Retina (tissue), 1 donor: ENCODE measurements at places on chromosomes 13 and 19.

DNA sequence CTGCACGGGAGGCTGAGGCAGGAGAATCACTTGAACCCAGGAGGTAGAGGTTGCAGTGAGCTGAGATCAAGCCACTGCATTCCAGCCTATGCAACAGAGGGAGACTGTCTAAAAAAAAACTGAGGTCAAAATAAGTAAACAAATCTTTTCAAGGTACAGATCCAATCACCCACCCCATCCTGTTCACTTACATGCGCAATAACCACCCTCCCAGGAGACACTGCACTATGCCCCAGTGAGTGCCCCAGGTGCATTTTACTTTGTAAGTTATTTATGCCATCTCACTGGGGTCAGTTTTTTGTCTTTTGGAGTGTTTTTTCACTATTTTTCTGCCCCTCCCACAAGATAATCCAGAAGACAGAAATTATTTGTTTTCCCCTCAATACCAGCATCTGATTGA is 6.9 kb upstream of the ZNF253 start:
- DNase-seq, result no peak

- DNase-seq, result no peak
Observed at GRCh38 chr13:93670866-93671265, 444.3 kb downstream of the GPC6 start.

- DNase-seq, result no peak
Observed at GRCh38 chr19:2354670-2355069, 5.4 kb upstream of the TMPRSS9 start.

GRCh38 chr19:5150902-5151741 is 182.2 kb downstream of the KDM4B start:
- peak; percentile 58 for DNase-seq

DNA sequence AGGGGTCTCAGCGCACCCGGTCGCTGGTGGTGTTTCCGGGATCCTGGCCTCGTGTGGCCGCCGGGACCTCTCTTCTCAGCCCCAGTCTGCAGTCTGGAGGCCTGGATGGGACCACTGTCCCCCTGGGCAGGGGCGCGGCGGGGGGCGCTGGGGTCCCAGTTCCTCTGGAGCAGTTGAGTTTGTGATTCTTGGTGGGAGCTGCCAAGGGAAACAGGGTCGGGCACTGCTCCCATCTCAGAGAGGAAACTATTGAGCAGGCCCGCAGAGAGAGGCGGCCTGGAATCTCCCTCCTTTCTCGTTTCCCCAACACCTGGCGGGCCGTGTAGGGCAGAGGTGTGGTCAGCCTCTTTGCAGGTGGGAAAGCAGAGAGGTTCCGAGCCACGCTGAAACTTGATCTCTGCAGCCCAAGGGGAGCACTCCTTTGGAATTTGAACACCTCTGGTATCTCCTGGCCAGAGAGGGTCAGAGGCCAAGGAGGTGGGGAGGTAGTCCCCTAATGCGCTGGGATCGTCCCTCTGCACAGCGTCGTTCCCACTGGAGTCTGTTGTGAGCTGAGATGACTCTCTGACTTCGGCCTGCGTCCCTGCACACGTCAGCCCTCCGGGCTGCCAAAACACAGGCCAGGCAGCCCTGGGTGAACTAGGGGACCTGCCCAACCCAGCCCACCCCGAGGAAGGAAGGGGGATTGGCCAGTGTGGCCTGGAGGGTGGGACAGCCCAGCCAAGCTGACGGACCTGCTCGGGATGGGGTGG is 741 bp downstream of the PLEKHF1 start:
- no peak for DNase-seq

- no peak for DNase-seq
Observed at GRCh38 chr13:52949742-52950141, 78.9 kb upstream of the OLFM4 start.

GRCh38 chr13:23460309-23460708 is 26.8 kb upstream of the SACS start:
- DNase-seq, result no peak

DNA sequence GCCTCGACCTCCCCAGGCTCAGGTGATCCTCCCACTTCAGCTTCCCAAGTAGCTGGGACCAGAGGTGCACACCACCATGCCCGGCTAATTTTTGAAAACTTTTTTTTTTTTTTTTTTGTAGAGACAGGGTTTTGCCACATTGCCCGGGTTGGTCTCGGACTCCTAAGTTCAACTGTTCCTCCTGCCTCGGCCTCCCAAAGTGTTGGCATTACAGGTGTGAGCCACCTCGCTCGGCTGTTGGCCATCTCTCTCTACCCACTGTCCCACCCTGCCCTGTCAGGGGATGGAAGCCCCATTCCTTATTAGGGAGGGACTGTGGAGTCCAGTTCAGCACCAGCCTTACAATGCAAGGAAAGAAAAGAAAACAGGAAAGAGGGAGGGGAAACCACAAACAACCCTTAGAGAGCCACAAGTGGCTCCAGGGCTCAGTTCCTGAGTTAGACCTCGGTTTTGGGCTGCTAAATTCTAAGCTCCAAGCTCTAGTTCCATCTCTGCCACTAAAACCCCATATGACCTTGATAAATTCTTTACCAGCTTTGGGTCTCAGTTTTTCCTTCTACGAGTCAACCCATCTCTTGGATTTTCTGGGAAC is 31.7 kb downstream of the ACTL9 start:
- no peak for DNase-seq

GRCh38 chr13:43911871-43912270 is 32.2 kb downstream of the LACC1 start:
- DNase-seq, result no peak

- no peak for DNase-seq
Observed at GRCh38 chr19:14345116-14345763, 36.0 kb upstream of the ADGRE5 start.

DNA sequence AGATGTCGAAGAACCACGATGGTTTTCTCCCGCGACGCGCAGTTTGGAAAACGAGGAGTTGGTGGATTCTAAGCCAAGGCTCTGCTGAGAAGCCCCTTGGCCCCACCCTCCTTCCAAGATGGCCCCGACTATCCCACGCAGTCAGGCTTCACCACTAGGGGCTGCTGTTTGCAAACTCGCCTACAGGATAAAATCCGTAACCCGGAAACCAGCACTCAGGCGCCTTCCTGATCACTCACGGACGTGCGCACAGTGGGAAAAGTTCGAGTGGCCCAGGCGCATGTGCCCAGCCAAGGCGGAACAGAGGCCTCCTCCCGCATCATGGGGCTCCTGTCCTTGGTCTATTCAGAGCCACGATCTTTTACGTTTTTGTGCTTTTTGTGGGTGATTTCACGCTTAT is 19.2 kb upstream of the UQCR11 start:
- DNase-seq, result peak; percentile 62

- DNase-seq, result no peak
Observed at GRCh38 chr13:23583491-23583890, 13.3 kb downstream of the TNFRSF19 start.

DNA sequence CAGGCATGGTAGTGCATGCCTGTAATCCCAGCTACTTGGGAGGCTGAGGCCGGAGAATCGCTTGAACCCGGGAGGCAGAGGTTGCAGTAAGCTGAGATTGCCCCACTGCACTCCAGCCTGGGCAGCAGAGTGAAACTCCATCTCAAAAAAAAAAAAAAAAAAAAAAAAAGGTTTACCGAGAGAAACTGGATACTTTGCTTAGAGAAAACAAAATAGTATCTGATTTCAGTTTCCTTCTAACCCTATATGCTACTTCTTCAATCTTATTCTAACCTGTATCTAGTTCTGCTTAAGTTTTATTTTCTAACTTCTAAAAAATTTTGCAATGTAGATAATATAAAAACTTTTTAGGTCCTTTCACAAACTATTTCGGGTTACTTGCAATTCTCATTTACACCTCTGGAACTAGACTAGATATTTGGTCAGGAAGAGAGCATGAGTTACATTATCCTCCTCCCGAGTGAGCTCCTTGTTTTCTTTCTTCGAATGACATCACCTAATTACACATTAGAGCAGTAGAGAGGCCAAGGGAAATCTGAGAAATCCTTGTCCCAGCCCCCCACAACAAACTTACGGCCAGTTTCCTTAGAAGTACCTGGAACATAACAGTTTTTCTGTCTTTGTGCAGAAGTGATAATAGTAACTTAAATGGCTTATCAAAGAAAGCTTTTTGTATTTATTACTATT is 128.9 kb downstream of the B3GLCT start:
- DNase-seq, result no peak

DNA sequence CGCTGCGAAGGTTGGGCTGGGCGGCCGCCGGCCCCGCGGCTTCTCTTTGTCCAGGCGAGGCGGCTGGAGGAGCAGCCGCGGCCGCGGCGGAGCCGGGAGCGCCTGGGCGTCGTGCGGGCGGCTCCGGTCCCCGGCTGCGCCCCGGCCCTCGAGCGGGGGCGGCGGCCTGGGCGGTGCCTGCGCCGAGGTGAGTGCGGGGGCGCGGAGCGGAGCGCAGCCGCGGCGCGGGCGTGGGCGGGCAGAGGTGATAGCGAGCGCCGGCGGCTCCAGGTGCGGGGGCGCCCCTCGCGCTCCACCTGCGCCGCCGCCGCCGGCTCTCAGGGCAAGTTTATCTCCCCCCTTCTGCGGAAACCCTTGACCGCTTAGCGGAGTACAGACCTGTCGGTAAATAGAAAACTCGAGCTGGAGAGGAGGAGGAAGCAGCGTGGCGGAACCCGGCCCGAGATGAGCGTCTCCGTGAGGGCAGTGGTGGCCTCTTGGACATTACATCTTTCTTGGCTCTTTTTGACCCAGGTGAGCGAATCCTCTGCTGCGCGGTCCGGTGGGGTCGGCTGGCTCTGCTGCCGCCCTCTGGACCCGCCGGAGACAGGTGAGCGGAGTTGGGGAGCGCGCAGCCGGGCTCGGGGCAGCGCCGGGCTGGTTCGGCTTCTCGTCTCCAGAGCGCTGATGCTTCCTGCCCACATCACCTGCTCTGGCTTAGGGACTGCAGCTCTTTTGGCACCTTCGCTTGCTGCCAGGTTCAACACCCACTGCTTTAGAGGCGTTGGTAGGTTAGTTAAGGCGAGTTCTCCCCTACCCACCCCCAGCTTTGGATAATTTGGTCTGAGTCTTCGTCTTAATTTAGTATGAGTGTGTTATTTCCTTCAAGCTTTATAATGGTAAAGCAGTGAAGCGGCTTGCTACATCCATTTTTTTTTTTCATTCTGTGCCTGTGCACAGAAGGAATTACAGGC is at the start of gene MTUS2:
Gene MTUS2 (plus strand): TSS at position 241 of the 953 bp plus-strand sequence.
- DNase-seq, result peak; percentile 74

DNA sequence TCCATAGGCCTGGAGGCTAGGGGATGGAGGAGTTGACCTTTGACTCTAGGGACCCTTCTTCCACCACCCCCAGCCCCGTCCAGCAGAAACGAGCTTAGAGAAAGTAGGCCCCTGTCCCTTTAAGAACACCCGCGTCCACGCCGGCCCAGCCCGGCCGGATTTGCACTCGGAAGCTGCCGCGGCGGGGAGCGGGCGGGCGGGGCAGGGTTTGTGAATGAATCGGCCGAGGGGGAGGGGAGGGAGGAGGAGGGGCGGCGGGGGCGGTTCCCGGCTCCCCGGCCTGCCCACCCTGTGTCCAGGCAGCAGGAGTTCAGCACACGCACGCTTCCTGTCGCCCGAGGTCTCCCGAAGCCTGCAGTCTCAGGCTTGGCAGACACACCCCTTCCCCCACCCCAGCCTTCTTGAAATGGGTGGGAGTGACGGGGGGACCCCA is 1.5 kb downstream of the UNC13A start:
- DNase-seq, result no peak

DNA sequence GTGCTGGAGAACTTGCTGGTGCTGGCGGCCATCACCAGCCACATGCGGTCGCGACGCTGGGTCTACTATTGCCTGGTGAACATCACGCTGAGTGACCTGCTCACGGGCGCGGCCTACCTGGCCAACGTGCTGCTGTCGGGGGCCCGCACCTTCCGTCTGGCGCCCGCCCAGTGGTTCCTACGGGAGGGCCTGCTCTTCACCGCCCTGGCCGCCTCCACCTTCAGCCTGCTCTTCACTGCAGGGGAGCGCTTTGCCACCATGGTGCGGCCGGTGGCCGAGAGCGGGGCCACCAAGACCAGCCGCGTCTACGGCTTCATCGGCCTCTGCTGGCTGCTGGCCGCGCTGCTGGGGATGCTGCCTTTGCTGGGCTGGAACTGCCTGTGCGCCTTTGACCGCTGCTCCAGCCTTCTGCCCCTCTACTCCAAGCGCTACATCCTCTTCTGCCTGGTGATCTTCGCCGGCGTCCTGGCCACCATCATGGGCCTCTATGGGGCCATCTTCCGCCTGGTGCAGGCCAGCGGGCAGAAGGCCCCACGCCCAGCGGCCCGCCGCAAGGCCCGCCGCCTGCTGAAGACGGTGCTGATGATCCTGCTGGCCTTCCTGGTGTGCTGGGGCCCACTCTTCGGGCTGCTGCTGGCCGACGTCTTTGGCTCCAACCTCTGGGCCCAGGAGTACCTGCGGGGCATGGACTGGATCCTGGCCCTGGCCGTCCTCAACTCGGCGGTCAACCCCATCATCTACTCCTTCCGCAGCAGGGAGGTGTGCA is 587 bp downstream of the S1PR4 start:
- DNase-seq, result no peak

- DNase-seq, result no peak
Observed at GRCh38 chr13:57582032-57582431, 49.5 kb upstream of the PCDH17 start.

GRCh38 chr19:42292963-42293362 is 9.0 kb upstream of the PRR19 start:
- no peak for DNase-seq

DNA sequence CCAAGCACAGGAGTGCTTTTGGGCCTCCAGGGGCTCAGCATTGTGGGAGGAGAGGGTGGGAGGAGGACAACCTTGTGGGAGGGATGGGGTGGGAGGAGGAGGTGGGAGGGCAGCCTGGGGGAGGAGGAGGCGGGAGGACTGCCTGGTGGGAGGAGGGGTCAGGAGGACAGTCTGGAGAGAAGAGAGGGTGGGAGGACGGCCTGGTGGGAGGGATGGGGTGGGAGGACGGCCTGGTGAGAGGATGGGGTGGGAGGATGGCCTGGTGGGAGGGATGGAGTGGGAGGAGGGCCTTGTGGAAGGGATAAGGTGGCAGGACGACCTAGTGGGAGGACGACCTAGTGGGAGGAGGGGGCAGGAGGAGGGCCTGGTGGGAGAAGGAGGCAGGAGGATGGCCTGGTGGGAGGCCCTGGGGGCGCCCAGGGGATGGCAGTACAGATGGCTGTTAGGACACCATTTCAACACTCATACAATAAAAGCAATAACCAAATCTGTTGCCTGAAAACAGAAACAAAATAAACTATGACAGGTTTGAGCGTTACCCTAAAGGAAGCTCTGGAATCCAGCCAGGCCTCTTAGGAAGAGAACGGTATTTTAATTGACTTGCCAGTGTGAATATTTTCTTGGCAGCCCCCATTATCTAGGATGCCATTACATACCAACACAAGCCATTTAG is 63.7 kb downstream of the CRYL1 start:
- no peak for DNase-seq

DNA sequence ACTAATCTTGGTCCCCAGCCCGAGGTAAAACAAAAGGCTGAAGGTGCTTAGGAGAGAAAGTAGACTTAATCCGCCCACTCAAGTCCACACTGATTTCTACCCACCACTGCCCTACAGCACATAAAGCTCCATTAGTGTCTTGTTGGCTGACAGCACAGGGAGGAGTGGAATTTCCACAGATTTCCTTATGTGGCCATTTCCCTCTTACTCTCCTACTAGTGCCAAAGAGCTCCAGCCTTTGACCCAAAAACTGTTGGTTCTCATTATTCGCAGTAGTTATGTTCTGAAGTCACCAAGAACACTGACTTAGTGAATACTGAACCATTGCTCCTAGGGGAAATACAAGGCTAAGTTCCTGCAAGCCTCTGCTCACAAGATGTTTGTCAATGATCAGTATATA is 61.2 kb downstream of the RAB20 start:
- no peak for DNase-seq

- DNase-seq, result no peak
Observed at GRCh38 chr19:3319643-3320353, 46.6 kb upstream of the NFIC start.

- DNase-seq, result no peak
Observed at GRCh38 chr13:112153846-112154245, 86.9 kb downstream of the SOX1 start.

- DNase-seq, result no peak
Observed at GRCh38 chr19:8421484-8422461, 8.7 kb downstream of the MARCHF2 start.
